Stimulated activated CD4-positive, alpha-beta T cell treated with anti-CD3 and anti-CD28 coated beads, TNF-alpha, amount 100 ng/mL, for 1 hour (primary cell): ENCODE measurements at places on chromosomes 1 and 21.

- DNase-seq: no peak
These were observed 114.5 kb downstream of the CACHD1 start for GRCh38 chr1:64584479-64584878.

GRCh38 chr21:44730028-44730395, 18.6 kb upstream of the TSPEAR start:
- DNase-seq: no peak

GRCh38 chr1:179077396-179077795, 4.5 kb upstream of the TOR3A start:
- DNase-seq: no peak

DNA sequence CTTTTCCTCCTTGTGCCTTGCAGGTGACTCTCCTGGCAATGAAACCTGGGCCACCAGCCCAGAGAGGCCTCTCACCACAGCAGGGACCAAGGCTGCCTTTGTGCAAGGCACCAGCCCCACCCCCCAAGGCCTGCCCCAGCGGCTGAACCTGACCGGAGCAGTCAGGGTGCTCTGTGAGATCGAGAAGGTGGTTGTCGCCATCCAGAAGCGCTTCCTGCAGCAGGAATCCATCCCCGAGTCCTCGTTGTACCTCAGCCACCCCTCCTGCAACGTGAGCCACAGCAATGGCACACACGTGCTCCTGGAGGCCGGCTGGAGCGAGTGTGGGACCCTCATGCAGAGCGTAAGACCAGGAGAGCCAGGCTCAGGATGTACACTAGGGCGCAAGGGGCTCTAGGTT, 51.7 kb downstream of the UMODL1 start:
- no peak for DNase-seq

- no peak for DNase-seq
These were observed 60.6 kb downstream of the UBIAD1 start for GRCh38 chr1:11333631-11334030.

- DNase-seq: no peak
These were observed 45.8 kb upstream of the DNASE2B start for GRCh38 chr1:84352298-84353106.

DNA sequence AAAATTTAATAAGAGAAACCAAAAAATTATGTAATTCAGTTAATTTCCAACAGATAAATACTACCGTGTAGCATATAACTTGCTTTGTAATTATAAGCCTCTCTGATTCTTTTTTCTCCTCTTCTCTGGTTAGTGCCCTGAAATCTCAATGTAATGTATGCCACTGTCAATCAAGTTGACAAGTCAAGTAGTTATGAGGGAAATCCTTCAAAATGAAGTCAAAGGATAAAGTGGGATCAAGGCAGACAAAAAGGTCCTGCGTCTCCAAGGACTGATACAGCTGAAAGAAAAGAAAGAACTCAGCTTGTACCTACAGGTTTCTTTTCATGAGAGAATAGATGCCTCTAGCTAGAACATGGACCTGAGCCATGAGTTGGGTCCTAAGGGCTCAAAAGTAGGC, 19.8 kb downstream of the VPS45 start:
- DNase-seq: no peak

DNA sequence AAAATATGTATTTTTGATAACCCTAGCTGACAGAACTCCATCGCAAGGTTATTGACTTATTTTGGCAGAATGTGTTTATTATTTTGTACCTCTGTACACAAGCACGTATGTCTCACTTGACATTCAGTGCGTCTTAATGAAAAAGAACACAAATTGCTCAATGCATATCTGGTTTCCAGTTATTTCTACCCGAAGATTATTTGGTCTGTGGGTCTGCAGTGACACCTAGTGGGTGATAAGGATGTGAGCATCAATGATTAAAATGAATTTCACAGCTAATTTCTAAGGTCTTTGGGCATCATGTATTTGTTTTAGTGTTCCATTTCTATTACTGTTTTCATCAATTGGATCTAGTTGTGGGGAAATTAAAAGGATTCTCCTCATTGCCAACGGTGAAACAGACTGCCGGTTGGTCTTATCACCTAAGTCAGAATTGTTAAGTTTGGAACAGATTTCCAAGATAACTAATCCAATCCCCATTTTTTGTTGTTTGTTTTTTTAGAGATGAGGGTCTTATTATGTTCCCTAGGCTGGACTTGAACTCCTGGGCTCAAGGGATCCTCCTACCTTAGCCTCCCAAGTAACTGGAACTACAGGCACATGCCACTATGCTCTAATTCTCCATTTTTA, 13.9 kb downstream of the DDX20 start:
- DNase-seq: no peak

DNA sequence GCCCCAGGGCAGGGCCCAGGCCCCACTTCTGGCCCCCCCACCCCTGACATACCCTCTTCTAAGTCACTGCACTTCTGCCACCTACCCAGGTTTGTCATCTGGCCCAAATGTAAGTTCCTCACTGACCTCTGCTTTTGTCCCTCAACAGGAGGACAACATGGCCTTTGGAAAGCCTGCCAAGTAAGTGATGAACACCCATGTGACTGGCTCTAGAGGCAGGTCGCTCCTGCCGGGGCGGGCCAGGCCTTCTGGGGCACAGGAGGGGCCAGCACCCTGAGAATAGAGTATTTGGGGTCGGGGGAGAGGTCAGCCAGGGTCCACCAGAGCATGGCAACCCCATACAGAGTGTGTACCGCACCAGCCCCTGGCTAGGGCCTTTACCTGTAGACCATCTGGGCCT, 9.9 kb upstream of the SYTL1 start:
- DNase-seq: no peak

- no peak for DNase-seq
These were observed 21.4 kb downstream of the FMO3 start for GRCh38 chr1:171112119-171112518.

GRCh38 chr1:204390751-204391466, 20.7 kb downstream of the PPP1R15B start:
- no peak for DNase-seq

DNA sequence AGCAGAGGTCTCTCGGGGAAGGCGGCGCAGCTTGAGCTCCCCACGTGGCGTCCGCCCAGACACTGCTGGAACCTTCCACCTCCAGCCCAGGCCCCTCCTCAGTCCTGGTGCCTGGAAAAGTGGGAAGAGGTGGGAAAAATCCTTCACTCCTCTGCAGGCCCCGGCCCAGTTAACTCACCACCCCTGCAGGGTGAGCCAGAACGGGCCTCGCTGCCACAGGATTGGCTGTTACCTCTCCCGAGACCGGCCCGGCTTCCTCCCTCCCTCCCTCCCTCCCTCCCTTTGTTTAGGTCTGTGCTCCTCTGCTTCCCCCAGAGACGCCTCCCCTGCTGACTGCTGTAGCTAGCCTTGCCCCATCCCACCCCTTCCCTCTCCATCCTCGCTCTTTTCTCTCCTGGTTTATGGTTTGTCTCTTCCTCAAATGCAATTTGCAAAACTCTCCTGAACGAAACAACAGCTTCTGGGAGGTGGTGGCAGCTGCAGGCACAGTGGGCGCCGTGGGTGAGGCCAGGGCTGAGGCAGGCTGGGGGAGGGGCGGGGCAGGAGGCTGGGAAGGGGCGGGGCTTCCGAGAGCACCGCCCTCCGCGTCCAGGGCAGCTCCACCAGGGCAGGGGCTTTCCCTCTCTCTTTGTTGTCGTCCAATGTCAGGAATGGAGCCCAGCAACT, 6.5 kb downstream of the CAPN9 start:
- DNase-seq: no peak

GRCh38 chr1:66757722-66758240, 5.5 kb downstream of the DYNLT5 start:
- DNase-seq: no peak

DNA sequence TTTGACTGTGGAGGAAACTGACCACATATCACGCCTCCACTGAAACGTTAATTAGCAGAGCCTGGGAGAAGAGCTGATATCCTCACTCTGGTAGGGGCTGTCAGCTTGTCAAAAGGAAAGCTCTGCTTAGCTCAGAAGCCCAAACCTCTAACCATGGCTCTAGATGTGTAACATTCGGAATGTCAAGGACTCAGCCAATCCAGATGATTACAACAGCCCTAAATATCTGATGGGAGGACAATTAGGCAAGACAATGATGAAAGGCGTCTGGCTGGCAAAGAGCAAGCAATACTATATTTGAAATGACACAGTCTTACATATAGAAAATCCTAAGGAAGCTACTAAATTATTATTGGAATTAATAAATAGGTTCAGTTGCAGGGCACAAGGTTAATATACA, 45.7 kb upstream of the COX20 start:
- no peak for DNase-seq
